ENCODE measurements at places on chromosomes 12 and 14. TPM values are rescaled to one million over a fixed set of nuclear protein-coding genes. Genes with fewer than 3 reads are reported as not detected.

DNA sequence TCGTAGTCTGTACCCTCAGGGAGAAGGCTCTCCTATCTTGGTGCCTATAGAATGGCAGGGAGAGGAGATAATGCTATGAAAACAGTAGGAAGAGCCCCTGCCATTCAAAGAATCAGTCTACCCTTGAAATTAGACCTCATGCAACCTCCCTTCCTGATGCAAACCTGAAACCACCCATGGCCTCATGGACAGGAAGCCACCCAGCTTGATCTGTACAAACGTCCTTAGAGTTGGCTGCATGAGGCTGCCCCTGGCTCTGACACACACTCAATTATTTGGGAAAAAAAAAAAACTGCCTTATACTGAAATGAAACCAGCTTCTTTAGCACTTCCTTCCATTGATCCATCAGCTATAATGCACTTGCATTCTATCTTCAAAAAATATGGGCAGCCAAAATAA is 116.6 kb upstream of the BCL2L14 start:
- no peaks in the 10 kb centered on the region for H3K36me3 ChIP-seq
- DNase-seq: no peak
- no peak overlapping the region for H3K27ac ChIP-seq

DNA sequence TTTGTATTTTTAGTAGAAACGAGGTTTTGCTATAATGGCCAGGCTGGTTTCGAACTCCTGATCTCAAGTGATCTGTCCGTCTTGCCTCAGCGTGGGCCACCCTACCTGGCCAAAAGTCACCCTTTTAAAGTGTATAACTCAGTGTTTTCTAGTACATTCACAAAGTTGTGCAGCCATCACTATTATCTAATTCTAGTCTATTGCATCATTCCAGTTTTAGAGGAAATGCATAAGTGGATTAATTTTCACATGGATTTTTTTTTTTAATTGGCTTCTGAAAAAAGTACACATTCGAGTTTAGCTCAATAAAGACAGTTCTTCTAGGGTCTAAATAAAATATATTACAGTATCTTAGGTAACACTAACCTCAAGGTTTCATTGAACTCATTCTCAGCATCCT is 3.7 kb downstream of the DEPDC4 start:
- no peak for DNase-seq
- no peak overlapping the region for H3K27ac ChIP-seq
- no peaks in the 10 kb centered on the region for H3K27me3 ChIP-seq
- H3K4me1 ChIP-seq: peaks cover 4% of the 10 kb centered on the region

- no peaks in the 10 kb centered on the region for H3K36me3 ChIP-seq
- H3K27me3 ChIP-seq: no peaks in the 10 kb centered on the region
- peak overlapping the region; percentile 37 for H3K4me3 ChIP-seq
- DNase-seq: no peak
- H3K27ac ChIP-seq: peak overlapping the region; percentile 30
- peaks cover 9% of the 10 kb centered on the region for H3K4me1 ChIP-seq
These were observed 2.5 kb downstream of the PTPN6 start for GRCh38 chr12:6953442-6954315.

DNA sequence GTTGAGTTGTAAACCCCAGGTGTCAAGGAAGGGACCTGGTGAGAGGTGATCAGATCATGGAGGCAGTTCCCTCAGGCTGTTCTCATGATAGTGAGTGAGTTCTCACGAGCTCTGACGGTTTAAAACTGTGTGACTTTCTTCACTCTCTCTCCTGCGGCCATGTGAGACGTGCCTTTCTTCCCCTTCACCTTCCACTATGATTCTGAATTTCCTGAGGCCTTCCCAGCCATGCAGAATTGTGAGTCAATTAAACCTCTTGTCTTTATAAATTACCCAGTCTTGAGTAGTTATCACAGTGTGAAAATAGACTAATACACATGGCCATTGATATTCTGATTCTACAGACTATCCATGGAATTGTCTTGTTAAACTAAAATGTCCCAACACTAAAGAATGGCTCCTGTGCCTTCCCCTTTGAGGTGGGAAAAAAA is 85.6 kb downstream of the SLC2A13 start:
- no peaks in the 10 kb centered on the region for H3K27me3 ChIP-seq
- H3K4me3 ChIP-seq: no peak overlapping the region
- no peaks in the 10 kb centered on the region for H3K36me3 ChIP-seq

The GALNT6 gene
- total RNA-seq: 12.5 TPM
